Left kidney (tissue), 8 donors: ENCODE measurements at places on chromosomes 2 and 18.

DNA sequence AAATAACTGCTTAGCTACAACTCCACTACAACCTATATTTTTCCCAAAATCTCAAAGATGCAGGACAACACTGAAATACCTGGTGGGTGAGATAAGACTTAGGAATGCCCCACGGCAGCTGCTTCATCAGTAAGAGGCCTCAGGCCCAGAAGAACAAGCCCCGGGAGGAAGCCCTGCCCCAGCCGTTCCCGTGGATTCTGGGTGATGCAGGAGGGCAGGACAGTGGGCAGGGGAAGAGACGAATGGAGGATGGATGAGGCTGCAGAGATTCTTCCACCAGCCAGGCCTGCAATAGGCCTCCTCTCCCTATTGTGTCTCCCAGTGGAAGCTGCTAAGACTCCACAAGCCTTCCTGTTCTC is 197.9 kb upstream of the HDAC4 start:
- DNase-seq = no peak

DNA sequence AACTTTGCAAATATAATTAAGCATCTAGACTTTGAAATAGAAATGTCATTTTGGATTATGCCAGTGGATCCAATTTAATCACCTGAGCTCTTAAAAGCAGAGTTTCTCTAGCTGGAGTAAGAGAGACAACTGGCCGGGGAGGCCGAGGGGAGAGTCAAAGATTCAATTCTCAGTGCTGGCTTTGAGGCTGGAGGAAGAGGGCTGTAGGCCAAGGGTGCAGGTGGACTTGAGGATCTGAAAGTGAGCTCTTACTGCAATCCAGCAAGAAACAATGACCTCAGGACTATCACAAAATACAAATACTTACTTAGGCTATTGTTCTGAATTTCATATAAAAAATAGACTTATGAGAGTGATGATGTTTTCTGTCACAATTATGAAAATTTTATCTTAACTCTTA is 814.5 kb downstream of the CBLN2 start:
- DNase-seq = no peak

DNA sequence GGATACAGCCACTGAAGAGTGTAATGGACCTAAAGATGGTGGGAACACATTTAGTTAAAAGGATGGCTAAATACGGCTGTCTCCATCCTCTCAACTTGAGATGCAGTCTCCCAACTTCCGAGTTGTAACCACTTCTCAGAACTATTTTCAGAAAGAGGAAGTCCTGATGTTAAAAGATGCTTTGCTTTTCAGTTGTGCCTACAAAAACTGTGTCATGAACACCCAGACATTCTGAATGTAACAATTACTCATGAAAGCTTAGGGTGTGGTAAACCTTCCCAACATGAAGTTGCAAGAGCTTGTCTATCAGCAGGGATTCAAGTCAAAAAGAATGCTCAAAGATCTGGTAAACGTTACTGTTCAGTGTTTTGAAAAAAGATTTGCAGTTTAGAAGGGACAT is 147.9 kb downstream of the DOCK10 start:
- DNase-seq = no peak

DNA sequence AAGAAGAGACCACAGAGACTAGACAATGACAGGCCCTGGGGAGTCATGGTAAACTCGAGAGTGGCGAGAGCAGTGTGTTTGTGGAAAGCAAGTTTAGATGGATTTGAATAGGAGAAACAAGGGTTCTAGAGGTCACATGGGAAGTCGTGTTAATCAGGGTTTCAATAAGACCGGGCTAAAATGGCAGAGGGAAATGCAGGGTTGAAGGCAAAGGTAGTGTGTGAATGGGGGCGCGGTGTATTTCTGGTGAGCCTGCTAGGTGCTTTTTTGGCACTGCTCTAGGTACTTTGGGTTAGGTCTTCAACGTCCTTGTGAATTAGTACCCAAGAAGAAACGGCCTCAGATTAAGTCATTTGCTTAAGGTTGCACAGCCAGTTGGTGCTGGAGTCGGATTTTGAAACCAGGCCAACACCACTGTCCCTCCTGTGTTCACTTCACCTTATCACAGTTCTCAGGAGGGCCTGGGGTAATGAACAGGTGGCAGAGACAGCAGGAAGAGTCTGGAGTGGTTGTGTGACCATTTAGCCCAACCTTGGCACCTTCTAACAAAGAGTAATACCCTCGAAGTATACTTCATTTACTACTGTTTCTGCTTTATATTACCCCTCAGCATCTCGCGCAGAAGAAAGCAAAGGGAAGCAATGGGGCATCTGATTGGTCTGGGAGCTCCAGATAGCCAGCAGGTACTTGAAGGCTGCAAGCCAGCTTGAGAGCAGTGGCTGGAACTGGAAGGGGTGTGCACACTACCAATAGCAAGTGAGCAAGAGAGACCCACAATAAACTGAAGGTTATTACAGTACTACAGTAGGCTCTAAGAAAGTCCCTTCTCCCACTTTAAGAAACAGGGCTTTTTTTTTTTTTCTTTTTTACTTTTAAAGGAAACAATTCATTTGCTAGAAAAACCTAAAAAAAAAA is 33.4 kb upstream of the GAREM2 start:
- DNase-seq = no peak

- no peak for DNase-seq
Observed at GRCh38 chr2:120825370-120826259, 89.9 kb downstream of the GLI2 start.

GRCh38 chr2:45891719-45892424 is 240.4 kb downstream of the PRKCE start:
- DNase-seq = no peak

DNA sequence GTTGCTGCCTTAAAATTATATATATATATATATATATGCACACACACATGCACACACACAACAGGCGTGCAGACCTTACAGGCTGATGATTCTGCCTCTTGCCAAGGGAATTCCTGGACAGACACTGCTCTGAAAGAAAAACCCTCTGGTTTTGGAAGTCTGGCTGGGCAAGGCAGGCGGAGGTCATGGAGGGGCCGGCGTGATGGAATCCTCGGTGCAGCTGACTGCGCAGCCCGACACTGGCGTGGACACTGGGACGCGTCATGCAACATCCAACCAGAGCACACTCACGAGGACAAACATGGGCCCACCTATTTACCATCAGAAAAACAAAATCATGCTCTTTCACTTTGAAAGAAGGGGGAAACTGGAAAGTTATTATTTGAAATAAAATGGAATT is 235.3 kb downstream of the ZNF516 start:
- DNase-seq = no peak
